Upper lobe of left lung (tissue), 6 donors: ENCODE measurements at places on chromosomes 13 and 19. TPM values are rescaled to one million over a fixed set of nuclear protein-coding genes. Genes with fewer than 3 reads are reported as not detected.

The ANGPTL8 gene
- total RNA-seq, result not detected

The SYT3 gene
- total RNA-seq, result 3.6 TPM

The FFAR3 gene
- 0.24 TPM for total RNA-seq

The CEACAM3 gene
- 5.9 TPM for total RNA-seq

- peak overlapping the region; percentile 76 for H3K27ac ChIP-seq
- peaks cover 98% of the 10 kb centered on the region for H3K4me1 ChIP-seq
- peak; percentile 59 for DNase-seq
- no peaks in the 10 kb centered on the region for H3K36me3 ChIP-seq
- no peak overlapping the region for H3K4me3 ChIP-seq
These were observed 49.0 kb downstream of the BRD4 start for GRCh38 chr19:15283141-15283883.

- no peak for DNase-seq
- H3K4me3 ChIP-seq, result no peak overlapping the region
- no peaks in the 10 kb centered on the region for H3K27me3 ChIP-seq
- no peaks in the 10 kb centered on the region for H3K4me1 ChIP-seq
These were observed 23.7 kb downstream of the TPP2 start for GRCh38 chr13:102620516-102620915.
